ENCODE measurements at places on chromosomes 12 and 14. TPM values are rescaled to one million over a fixed set of nuclear protein-coding genes. Genes with fewer than 3 reads are reported as not detected.

GRCh38 chr12:49946497-49946896, 4.0 kb upstream of the AQP2 start:
- no peak for DNase-seq

- no peak for DNase-seq
Observed at GRCh38 chr12:12480074-12480473, 82.6 kb downstream of the DUSP16 start.

DNA sequence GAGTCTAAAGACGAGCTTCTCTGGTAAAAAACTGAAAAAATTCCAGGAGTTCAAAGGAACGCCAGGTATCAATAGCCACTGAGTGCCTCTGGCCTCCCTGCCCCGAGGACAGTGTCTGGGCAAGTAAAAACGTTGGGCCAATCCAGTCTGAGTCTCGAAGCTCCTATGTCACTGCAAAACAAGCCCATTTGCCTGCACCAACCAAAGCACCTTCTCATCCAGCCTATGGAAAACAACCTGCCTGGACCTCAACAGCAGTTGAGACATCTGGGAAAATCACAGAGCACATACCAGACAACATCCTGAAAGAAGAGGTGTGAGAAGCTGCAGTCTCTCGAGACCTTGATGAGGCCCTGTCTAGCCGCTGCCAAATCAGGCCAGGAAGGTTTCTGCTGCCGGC, 56.6 kb downstream of the RNF34 start:
- DNase-seq, result no peak

DNA sequence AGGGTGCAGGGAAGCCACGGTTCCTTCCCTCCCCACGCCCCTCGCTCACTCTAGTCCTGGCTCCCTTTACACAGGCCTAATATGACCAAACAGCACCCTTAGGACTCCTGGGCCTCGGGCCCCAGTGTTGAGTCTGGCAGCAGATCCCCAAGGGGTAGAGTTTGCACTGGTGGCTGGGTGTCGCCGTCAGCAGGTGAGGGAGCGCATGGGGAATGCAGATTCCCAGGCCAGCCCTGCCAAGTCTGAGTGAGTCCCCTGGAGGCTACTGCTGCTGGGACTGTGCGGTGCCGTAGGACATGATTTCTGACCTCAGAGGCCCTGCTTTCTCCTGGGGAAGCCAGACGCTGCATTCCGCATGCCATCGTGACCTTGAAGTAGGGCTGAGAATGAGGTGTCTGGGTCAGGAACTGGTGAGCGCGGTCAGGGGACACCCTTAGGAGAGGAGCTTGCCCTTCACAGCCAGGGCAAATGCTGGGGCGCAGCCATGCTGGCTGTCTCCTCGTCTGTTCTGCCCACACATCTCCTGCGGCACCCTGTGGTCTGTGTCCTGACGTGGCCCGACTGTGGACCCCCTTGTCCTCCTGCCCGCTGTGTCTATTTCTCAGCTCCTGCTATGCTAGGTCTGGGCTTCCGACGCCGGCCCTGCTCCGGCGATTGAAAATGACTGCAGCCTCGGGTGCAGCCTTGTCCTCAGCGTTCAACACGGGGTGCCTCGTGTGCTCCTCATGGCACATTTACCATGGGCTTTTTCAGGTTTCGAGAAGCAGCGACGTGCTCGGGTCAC, 37.6 kb upstream of the PRMT8 start:
- DNase-seq, result no peak

- no peak for DNase-seq
Observed at GRCh38 chr14:96170961-96171592, 33.6 kb upstream of the BDKRB2 start.

GRCh38 chr14:103071544-103072251, 12.3 kb upstream of the LBHD2 start:
- no peak for DNase-seq

Gene CAPZA3
- not detected for total RNA-seq

GRCh38 chr12:28239918-28240317, 49.7 kb downstream of the CCDC91 start:
- no peak for DNase-seq
